Cardiac muscle cell (in vitro differentiated cells and primary cell): ENCODE measurements at places on chromosomes 6 and 20.

DNA sequence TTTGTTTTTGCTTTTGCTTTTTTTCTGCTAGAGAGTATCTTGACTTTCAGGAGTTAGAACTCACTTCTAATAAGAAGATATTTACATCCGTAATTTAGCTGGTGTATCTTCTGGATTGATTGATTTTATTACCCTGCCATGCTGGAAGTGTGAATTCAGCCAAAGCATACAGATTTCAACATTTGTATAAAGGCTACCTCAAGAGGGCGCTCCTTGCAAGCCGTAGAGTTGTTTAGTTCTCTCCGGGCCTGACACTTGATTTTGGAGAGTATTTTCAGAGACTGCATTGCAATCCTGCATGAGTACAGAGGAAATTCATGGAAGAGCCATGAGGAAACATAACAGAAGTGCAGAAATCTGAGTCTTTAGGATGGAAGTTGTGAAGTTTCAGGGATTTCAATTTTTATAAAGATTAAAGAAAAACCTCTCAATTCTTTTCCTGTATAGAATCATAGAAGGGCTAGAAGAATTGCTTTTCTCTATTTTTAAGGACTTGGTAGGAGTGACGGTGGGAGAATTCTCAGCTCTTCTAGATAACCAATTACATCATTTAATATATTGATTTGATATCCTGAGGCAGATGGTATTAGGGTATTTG lies 66.7 kb upstream of the TIAM2 start:
- peak; percentile 81 for DNase-seq

GRCh38 chr6:142047934-142048592 lies 84.7 kb upstream of the GJE1 start:
- no peak for DNase-seq

DNA sequence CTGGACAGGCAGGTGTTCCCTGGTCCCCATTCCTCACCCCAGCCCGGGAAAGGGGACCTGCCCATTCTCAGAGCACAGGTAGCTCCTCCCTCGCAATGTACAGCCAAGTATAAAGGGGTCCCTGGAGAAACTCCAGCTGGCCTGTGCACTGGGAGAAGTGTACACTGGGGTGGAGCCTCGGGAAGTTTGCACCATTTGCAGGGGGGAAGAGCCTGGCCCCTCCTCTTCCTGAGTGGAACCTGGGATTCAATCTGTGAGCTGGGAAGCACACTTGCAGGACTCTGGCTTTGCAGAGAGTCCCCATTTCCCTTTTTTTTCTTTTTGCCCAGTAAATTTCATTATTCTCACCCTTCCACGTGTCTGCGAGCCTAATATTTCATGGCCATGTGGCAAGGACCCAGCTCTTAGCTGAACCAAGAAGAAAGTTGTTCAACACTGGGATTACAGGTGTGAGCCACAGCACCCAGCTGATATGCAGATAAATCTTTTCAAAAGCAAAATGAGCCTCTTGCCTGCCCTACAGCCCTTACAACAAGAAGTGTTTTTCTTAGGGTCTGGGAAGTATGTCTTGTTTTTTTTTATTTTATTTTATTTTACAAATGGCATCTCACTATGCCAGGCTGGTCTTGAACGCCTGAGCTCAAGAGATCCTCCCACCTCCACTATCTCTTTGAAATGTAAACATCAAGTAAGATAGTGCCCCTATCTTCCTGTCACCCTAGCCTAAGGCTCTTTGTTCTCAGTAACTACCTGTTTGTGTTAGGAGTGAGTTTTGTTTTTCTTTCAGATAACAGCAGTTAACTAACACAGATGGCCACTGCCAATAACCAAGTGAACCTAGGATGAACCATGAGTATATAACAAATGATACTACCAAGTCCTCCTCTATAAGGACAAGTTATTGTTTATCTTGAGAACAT lies 9.3 kb upstream of the RNGTT start:
- no peak for DNase-seq

DNA sequence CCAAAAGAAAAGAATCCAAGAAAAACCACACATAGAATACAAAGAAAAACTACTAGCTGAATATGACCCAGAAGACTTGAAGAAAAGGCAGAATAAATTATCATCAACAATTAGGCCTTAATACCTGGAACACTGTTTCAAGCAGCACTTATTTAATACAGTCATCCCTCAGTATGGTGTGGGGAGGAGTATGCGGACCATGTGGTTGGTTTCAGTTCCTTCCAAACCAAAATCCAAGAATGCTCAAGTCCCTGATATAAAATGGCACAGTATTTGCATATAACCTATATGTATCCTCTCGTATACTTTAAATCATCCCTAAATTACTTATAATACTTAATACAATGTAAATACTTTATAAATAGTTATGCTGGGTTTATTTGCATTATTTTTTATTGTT lies 16.1 kb downstream of the CDK19 start:
- no peak for DNase-seq

GRCh38 chr6:3398755-3399696 lies 57.8 kb downstream of the SLC22A23 start:
- DNase-seq, result no peak

GRCh38 chr6:33737267-33738026 lies 9.3 kb downstream of the IP6K3 start:
- no peak for DNase-seq

- DNase-seq, result no peak
Measured at GRCh38 chr6:129493354-129493902, 216.5 kb downstream of the ARHGAP18 start.

DNA sequence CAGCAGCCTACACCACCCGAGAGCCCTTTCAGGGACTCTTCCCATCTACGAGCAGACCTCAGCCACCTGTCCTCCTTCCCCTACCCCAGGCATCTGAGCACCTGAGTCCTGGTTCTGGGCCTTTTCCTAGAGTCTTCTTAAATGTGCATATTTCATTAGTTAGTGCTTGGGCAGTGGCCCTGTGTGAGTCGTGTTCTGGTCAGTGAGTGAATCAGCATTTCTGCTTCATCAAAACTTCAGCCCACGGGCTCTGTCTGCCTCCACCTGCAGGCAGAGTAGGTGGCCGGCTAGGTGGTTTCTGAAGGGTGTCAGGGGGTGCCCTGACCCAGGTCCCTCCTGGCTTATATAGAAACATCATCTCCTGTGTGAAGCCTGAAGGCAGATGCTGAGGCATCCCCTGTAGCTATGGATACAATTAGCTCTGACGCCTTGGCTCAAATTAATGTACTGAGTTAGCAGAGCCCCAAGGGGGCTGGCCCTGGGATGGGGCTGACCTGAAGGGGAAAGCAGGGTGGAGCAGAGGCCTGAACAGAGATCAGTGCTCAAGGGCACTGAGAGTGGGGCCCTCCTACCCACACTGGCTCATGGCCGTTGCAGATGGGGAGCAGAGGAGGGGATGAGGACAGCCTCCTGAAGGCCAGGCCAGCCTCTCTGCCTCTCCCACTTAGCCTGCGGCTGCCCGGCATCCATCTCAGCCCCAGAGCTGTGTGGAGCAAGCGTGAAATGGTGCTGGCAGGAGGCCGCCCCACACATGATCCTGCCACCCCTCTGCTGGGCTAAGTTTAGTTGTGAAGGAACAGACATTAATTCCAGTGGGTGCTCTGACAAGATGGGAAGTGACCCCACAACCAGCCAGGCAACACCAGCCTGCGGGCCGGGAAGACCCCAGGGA lies 13.6 kb downstream of the IP6K3 start:
- DNase-seq, result no peak

DNA sequence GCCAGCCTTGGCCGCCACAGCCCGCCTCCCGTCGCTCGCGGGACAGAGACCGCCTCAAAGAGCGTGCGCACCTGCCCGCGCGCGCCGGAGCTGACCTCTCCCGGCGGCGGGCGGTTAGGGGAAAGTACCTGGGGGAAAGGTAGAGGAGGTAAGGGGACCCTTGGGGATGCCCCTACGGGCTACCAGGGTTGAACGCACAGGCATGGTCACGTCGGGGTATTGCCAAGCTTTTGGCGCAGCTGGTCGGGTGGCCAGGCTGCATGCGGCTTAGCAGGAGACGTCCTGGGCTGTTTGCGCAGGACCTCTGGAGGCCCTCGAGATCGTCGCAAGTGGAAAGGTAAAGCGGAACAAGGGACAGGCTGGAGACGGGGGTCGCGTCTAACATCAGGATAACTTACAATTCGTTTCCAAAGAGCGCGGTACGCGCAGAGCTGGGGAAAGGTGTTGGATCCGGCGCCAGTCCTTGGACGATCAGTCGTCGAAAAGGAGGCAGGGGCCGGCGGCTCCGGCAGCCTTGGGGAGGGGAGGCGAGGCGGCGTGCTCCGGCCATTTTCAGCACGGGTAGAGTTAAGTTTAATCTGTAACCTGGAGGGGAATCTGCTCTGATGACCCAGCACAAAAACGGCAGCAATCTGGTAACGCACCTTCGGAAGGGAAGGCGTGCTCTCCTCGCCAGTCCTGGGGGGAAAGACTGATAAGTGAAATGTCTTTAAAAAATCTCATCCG lies 9.0 kb downstream of the GNAS-AS1 start:
- no peak for DNase-seq

DNA sequence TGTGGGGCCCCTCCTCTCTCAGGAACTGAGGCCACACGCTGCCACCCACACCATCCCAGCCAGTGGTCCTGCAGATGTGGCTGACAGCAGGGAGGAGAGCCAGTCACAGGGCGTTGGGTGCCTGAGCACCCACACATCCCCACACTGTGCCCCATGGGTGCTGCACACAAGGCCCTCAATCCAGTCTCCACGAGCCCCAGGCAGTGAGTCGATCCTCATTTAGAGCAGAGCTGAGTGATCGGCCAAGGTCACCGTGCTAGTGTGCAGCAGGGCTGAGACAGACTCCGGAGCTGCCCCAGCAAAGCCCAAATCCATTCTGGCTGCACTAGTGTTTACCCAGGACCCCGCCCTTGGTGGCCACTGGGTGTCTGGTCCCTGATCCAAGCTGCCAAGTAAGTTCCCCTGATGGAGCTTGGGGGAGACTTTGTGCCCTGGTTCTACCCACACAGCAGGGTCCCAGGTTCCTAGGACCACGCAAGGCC lies 9.0 kb downstream of the C20orf203 start:
- DNase-seq, result no peak

DNA sequence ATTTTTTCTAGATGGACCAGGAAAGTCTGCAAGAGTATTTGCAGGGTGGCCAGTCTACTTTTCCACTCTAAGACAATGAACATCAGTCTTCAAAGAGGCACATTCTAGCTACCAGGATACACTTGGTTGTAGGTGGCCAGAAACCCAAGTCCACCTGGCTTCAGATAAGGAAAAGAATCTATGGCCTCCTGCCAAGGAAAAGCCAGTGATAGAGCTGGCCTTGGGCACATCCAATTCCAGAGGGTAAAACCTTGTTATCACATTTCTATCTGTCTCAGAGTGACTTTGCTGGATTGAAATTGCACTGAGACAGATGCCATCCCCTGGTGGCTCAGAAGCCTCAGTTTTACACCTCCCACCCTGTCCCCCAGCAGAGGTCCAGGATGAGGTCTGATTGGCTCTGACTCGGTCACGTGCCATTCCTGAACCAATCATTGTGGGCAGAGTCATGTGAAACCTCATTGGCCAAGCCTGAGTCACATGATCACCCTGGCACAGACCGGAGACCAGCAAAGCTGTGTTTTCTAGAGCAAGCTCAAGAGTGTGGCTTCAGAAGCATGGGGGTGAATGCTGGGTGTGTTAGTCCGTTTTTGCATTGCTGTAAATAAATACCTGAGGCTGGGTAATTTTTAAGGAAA lies 497.4 kb upstream of the SULF2 start:
- no peak for DNase-seq

GRCh38 chr20:38139977-38140753 lies 24.9 kb downstream of the TGM2 start:
- no peak for DNase-seq

GRCh38 chr6:137426007-137426689 lies 68.0 kb downstream of the OLIG3 start:
- no peak for DNase-seq

DNA sequence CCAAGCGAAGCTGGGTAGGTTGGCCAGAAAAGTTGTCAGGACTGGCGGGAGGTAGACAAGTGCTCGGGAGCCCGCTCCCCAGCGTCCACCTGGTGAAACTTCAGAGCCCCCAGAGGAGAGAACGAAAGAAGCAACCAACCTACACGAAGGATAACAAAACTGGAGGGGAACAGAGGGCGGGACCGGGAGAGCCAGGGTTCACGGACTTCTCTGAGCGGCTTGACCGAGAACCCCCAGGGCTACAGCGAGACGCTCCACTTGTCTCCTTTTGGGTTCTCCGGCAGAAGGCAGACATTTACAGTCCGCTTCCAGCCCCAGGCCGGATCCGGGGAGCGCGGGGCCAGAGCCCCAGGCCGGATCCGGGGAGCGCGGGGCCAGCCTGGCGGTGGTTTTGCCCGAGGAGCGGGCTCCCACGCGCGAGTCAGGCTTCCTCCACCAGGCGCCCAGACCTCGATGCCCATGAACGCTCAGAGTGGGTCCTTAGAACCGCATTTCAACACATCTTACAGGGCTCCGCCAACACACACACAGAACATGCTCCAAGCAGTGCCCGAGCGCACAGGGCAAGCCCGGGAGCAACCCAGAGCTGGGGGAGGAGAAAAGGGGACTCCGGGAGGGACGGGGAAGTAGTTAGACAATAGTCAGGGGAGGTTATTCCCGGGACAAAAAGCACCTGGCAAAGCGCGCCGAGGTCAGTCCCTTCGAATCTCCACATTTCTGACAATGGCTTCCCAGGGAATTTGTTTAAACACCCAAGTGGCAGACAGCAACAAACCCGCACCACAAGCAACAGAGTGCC lies 1.1 kb downstream of the PTPRK start:
- DNase-seq, result peak; percentile 70

GRCh38 chr6:39086711-39087110 lies 28.3 kb downstream of the SAYSD1 start:
- DNase-seq, result no peak

DNA sequence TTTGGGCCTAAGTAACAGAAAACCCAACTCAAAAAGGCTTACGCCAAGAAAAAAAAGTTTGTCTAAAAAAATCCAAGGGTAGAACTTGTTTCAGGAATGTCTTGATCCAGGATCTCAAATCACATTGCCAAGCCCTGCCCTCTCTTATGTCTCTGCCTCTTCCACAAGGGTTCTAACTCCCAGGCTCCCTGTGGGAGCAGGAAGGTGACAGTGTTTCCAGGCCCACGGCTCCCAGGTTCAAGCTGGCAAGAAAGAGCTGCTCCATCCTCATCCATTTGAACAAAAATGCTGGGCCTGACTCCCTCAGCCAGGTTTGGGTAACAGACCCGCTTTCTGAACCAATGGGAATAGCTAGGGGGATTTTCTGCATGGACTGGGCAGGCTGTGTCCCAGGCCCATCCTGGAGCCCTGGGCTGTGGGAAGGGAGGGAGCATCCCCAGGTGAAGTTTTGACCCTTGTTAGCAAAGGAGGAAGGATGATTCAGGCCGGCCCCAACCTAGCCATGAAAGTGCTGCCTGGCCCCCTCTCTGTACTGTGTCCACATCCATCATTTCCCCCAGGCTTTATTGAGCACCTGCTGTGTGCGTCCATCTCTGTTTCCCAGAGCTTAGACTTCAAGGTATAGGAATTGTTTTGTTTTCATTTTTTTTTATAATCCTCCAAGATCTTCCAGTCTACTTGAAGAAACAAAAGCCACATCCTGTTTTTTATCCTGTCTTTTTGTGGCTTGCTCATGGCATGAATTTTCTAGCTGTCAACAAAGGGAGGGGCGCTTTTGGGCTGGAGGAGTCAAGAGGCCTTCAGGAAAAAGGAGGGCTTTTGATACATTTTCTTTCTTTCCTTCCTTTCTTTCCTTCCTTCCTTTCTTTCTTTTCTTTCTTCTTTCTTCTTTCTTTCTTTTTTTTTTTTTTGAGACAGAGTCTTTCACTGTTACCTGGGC lies 159.8 kb downstream of the TFAP2C start:
- peak; percentile 47 for DNase-seq

- no peak for DNase-seq
Measured at GRCh38 chr6:111761783-111762312, 111.4 kb downstream of the FYN start.
